ENCODE measurements at places on chromosomes 2 and 18.

GRCh38 chr2:124283096-124283495 lies 258.0 kb downstream of the CNTNAP5 start:
- no peak for DNase-seq

- no peak for DNase-seq
Observed at GRCh38 chr2:2516386-2516785, 185.3 kb upstream of the MYT1L start.

DNA sequence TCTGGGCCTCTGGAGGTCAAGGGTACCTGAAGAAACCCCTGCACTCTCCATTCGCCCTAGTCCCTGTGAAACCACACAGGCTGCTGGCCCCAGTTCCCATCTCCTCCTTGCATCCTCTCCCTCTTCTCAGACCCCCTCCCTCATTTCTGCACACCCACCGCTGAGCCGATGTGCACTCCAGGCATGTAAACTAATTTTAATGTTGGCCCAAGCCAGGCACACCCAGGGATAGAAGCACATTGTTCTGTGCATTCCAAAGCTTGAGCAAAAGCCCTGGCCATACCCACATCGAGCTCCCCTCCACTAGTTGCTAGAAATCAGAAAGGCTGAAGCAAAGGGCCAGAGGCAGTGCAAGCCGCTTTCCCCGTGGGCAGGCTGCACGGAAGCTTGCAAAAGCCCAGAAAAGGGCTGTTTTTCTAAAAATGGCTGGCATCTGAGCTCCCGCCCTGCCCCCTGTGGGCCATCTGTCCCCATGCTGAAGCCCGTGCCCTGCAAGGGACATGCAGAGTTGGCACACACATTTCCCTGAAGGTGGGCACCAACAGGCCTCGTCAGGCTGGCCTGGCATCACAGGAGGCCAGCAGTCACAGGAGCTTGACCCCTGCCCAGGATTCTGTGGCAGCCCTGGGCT lies 181.6 kb downstream of the SMAD7 start:
- DNase-seq = no peak

GRCh38 chr2:105537466-105537865 lies 138.6 kb upstream of the FHL2 start:
- DNase-seq = no peak

DNA sequence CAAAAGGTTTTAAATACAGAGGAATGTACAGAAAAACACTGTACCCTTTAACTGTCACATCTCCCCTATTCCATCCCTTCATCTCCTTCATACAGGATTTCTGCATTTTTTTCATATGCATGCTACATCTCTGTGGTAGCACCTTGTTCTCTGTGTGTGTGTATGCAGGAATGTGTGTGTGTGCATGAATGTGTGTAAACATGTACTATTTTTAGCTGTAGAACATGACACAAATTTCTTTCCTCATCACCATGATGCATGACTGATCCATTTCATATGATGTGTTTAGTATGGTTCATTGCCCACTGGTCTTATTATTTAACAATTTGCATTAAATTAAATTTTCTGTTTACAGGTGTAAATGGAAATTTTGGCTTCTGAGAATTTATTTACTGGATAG lies 21.5 kb upstream of the ZEB2 start:
- no peak for DNase-seq
